ENCODE measurements at places on chromosomes 5 and 9.
A peak's percentile ranks its signal among the peaks of the same experiment; 100 is the strongest.

GRCh38 chr5:163642904-163643303, 137.5 kb downstream of the MAT2B start:
- no peak for DNase-seq

- no peak for DNase-seq
Observed at GRCh38 chr5:1857256-1857600, 25.5 kb downstream of the IRX4 start.

DNA sequence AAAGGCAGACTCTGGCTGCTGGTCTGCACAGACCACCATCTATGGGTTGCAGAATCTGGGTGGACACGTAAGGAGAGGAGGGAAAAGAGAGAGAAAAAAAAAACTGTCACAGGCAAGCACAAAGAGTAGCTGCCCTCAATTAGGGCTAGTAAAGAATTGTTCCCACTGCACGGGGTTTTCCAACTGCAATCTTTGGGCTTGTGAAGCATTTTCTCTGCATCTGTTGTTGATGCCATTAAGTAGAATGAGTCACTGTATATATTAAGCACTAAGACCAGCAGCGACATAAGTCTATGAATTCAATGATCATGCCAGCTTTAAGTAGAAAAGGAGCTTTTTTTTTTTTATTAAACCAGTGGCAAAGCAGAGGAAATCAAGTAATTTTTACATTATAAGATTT, 40.2 kb downstream of the MED10 start:
- DNase-seq, result no peak

GRCh38 chr5:62457071-62457470, 44.5 kb downstream of the IPO11 start:
- DNase-seq, result no peak

GRCh38 chr5:64634997-64635686, 55.2 kb upstream of the SHISAL2B start:
- DNase-seq, result peak; percentile 73

GRCh38 chr5:150317048-150318003, 14.6 kb upstream of the ARSI start:
- DNase-seq, result no peak

- DNase-seq, result no peak
Observed at GRCh38 chr5:151106043-151106442, 25.2 kb upstream of the TNIP1 start.

- no peak for DNase-seq
Observed at GRCh38 chr9:17484906-17485305, 94.0 kb upstream of the SH3GL2 start.

DNA sequence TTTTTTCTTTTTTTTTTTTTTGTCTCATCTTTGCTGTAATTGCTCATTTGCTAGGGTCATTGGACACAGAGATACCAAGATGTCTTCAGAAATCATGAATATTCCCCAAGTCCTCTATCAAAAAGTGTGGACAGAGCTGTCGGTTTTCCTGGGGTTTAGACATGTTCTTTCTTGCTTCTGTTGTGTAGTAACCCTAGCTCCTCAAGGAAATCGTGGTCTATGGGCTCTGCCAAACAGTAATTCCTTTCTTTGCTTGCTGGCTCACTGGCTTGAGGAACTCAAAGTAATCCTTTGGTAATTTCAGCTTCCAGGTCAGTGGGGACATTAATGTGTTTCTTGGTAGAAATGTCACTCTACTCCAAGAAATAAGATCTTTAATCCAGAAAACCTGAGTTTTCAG, 101.7 kb downstream of the TMC1 start:
- DNase-seq, result no peak

GRCh38 chr5:169022718-169023117, 278.2 kb downstream of the SLIT3 start:
- no peak for DNase-seq

GRCh38 chr9:114395334-114395617, 7.5 kb upstream of the AKNA start:
- no peak for DNase-seq

- no peak for DNase-seq
Observed at GRCh38 chr5:10985721-10986110, 224.7 kb upstream of the DAP start.

- no peak for DNase-seq
Observed at GRCh38 chr5:118478852-118479251, 509.5 kb downstream of the DTWD2 start.

DNA sequence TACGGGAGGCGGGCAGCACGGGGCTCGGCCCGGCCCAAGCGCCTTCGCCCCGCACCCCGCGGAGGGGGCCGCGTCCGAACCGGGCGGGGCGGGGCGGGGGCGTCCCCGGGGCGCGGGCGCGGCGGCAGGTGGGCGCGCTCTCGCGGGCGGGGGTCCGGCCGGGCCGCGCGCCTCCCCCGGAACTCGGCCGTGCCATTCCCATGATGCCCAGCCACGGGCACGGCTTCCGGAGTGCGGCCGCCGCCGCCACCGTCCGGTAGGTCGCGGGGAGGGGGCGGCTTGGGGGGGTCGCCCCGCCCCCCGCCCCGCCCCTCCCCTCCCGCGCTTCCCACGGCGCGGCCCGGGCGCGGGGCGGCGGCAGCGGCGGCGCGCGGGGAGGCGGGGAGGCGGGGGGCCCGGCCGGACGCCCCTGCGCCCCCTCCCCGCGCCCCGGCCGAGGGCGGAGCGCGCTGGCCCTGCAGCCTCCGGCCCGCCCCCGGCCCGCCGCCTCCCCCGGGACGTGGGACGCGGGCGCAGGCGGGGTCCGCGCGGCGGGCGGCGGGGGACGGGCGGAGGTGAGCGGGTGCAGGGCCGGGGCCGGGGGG, at the start of gene PPP1R26:
Gene PPP1R26, plus strand, starts transcription at position 314 of the 584 bp plus-strand sequence. CDS start 4,729 bp downstream, outside the sequence.
- peak; percentile 53 for DNase-seq

DNA sequence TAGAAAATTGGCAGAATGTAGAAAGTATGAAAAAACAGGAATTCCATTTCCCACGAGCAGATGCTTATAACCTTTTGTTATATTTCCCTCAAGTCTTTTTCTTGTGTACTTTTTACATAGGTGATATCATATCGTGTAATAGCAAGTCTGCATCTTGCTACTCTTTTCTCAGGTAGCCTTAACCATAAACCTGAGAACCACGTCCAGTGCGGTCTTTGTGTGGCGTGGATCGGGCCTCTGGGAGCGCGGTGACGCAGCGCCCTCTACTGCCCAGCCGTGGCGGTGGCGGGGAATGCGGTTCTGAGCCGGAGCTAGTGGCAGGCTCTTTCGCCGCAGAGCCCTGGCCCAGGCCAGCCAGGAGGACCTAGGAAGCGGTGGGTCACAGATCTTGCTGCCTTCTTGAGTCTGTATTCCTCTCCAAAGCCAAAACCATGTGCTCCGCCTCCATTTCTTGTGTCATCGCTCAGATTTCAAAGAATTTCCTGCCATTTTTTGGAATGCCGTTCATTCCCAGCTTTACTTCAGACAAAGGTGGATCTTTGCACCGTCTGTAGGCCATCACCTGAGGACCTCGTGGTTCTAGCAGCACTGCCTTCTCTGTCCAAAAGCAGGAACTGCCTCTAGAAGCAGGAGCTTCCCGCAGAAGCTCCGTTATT, 71.9 kb downstream of the MVB12B start:
- peak; percentile 92 for DNase-seq

GRCh38 chr5:123673107-123673506, 161.1 kb downstream of the CSNK1G3 start:
- DNase-seq, result no peak

DNA sequence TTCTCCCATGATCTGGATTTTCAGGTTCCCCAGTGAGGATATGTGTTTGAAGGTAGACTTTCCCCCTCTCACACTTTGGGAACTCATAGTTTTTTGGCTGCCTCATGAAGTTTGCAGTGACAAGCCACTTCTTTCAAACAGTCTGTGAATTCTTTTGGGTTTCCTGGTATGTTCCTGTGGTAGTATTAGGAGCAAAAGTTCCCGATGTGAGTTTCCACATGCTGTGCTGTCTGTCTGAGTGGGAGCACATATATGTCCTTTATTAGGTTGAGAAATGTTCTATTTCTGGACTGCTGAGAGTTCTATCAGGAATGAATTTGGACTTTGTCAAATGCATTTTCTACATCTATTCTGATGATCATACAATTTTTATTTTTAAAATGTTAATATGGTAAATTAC, 273.2 kb upstream of the TARS1 start:
- no peak for DNase-seq

DNA sequence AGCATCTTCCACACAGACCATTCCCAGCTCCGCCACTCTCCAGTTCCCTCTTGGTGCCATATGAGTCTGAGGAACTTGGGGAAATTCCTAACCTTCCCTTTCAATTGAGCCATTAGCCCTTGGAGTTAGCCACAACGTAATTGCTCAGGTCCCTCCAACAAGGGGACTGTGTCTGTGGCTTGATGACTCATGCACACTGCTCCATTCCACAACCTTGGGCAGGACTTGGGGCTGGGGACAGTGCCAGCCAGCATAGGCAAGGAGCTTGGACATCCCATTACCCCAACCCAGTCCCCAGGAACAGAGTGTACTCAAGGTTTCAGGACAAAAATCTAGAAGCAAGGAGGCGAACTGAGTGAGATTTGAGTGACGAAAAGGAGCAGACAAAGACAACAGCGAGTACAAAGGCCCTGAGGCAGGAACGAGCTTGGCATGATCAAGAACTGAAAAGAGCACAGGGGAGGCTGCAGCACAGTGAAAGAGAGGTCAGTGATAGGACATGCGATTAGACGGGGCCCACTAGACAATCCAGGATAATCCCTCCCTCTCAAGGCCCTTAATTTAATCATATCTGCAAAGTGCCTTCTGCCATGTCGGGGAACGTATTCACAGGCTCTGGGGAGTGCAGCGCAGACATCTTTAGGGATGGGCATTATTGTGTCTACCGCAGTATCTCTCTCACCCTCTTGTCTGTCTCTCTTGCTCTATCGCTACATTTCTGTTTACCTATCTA, 16.0 kb upstream of the JADE2 start:
- no peak for DNase-seq

- no peak for DNase-seq
Observed at GRCh38 chr5:111746791-111747190, 10.2 kb downstream of the NREP start.

DNA sequence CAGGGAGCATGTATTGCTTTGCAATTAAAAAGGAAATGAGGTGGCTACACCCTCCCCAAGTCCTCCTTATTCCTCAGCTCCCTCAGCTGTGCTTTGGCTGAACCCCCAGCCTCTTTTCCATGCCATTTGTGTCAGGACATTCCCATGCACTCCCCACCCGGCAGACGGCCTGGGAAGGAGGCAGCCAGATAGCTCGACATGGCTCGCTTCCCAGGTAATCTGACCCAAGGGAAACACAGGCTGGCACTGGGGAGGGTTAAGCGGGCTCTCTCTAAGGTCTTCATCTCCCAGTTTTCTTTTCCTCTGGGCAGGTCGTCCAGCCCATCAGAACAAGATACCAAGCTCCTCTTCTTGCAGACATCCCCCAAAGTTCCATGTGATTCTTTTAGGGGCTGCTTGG, 31.2 kb downstream of the BTNL9 start:
- no peak for DNase-seq

DNA sequence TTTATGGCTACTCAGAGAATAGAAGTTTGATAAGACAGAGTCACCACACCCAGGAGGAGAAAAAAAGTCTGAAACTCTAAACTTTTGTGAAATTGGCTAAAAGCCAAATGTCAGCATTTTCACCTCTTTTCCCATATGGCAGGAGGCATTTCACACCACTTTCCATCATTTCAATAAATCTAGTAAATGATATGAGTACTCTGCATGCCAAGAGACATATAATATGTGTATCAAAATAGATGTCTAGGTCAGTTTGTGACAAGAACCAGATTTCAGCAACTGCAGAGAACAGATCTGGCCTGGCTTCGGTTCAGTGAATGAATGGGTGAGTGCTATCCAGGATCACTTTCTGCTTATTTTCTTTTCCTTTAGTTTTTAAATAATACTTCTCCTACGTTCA, 470.8 kb downstream of the ENC1 start:
- DNase-seq, result no peak

GRCh38 chr9:35318741-35319140, 156.9 kb downstream of the UNC13B start:
- no peak for DNase-seq

- DNase-seq, result no peak
Observed at GRCh38 chr5:173240091-173241050, 5.4 kb upstream of the NKX2-5 start.

GRCh38 chr5:117457656-117458055, 883.0 kb upstream of the SEMA6A start:
- no peak for DNase-seq

DNA sequence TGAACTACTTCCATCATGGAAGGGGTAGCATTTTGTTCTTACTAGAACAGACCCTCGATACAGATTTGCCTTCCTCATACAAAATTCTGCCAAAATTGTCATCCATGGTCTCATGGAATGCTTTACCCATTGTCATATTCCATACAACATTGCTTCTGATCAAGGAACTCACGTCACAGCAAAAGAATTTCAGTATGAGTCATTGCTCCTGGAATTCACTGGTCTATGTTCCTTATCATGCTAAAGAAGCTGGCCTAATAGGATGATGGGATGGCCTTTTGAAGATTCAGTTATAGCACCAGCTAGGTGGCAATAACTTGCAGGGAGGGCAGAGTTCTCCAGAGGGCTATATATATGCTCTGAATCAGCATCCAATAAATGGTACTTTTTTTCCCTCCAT, 18.2 kb upstream of the FNIP1 start:
- no peak for DNase-seq

DNA sequence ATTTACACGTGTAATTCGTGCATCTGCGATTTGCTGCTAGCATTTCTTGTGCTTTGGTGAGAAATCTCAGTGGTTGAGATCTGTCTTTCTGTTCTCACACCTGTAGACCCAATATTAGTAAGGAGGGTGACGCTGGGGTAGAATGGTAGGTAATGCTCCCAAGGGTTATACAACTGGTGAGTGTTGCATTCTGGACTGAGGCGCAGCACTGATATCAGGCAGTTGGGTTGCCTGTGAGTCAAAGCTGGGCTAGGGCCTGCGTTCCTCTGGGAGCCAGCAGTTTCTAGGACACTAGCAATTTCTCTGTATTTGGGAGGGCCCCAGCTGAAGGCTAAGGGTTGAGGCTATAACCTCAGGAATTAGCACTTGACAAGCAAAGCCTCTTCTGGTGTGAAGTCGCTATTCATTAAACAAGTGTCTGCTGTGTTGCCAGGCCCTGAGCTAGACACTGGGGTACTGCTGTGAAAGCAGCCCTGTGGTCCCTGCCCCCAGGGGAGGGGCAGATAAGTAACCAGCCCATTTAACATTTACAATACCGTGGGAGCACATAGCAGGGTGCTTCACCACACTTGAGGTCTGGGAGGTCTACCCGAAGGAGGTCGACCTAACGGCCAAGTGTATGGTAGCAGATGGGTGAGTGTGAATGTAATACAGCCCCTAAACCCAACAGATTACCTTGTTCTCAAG, 28.7 kb downstream of the LARP1 start:
- DNase-seq, result no peak

GRCh38 chr5:35476797-35477196, 140.9 kb upstream of the SPEF2 start:
- DNase-seq, result no peak

Data from brain (organoid and tissue), 16 donors.